ENCODE measurements at places on chromosomes 5 and 9.

DNA sequence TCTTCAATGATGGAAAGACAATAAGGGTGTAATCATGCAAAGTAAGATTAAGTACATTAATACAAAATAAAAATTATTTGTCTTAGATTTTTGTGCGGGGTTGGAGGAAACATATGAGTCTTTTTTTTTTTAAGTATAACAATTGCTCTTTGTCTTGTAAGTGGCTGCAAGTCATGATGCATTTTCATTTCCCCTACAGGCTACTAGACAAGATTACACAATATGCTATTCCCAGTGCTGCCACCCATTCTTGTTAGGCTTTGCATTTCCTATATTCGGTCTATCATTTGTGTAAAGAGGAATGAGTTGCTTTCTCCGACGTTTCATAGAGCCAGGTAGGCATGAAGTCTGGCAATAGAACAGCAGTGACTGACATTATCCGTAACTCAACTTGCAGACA, 294.2 kb upstream of the CYLC2 start:
- no peak for DNase-seq

DNA sequence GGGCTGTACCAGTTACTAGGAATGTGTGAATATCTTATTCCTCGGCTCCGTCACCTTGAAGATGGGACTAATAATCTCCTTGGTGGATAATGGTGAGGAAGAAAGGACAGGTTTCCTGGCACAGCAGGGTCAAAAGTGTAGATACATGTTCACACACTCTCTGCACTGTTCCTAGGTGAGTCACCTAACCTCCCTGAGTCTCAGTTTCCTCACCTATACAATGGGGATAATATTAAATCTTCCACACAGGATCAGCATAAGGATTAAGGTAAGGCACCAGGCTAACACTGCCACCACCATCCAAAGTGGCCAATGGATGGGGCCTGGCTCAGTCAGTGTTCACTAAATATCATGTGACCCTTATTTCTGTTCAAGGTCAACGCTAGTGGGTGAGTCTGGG, 66.9 kb downstream of the PSMB7 start:
- no peak for DNase-seq

GRCh38 chr9:4011054-4011453, 288.8 kb downstream of the GLIS3 start:
- DNase-seq: no peak

DNA sequence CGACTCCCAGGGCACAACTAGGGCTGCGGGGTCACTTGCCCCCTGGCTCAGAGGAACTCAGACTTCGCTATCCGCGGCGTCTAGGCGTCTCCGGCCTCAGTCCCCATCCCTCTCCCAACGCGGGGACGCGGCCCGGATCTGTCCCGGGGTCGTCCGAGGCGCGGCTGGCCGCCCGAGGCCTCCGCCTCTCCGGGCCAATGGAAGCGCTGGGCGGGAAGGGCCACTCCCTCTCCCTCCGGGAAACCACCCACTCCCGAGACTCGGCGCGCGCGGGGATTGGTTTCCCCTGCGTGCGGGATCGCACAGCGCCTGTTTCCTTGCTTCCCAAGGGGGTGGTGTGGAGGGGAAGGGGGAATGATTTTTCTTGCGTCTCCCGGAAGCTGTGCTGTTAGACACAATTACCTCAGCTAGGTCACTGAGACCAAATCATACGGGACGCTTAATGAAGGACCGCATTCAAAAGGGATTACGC, 38.3 kb downstream of the NR2F1 start:
- no peak for DNase-seq

- DNase-seq: no peak
These were observed 1151.8 kb downstream of the CDH12 start for GRCh38 chr5:21701317-21701716.

GRCh38 chr5:98514215-98514614, 259.2 kb upstream of the RGMB start:
- DNase-seq: no peak

GRCh38 chr9:134317790-134318414, 8.4 kb upstream of the RXRA start:
- no peak for DNase-seq

GRCh38 chr5:39698838-39699560, 274.2 kb upstream of the DAB2 start:
- DNase-seq: no peak

GRCh38 chr5:150660108-150660831, 781 bp upstream of the MYOZ3 start:
- no peak for DNase-seq

GRCh38 chr9:20356403-20357036, 265.8 kb downstream of the MLLT3 start:
- peak; percentile 71 for DNase-seq

DNA sequence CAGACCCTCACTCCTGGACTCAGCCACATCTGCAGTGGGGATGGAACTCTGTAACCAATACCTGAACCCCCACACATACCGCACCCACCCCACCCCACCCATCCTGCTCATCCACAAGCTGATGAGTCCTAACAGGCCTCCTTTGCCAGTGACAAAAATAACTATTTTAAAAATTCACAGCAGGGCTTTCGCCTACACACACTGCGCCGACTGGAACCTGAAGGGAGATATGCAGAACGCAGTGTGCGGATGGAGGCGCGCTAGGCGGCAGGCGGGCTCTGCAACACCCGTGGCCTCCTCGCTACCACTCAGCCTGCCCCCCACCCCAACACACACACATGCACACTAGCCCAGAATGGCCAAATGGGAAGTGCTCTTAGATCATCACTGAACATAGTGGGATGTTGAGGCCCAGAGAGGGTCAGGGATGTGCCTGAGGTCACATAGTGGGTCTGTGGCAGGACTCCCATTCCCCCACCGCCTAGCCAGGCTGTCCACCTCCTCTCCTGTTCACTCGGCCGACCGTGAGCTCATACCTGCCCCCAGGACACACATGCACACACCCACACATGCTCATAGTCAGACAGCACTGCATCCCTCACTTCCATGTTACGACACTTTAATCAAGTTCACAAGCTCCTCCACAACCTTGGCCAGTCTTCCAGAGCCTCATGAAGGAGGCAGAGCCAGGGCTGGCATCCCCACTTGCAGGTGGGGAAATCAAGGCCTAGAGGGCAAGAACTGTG, 6.3 kb upstream of the CAMK2A start:
- DNase-seq: no peak

DNA sequence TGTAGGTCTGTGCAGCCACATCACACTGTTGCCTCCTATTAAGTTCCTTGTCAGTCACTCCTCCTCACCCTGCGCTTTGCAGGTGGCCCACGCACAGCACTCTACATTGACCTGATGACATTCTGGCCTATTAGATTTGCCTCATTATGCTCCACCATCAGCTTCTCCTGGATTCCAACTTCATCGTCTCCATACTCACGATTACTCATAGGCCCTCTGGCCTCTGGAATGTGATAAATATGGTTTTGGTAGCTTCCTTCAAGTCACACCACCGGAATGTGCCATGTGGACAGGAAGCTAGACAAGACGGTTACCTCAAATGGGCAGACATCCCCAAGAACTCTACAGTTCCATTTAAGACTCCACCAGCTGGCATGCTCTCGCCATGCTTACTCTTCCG, 158.0 kb upstream of the LHFPL2 start:
- no peak for DNase-seq

GRCh38 chr5:150595466-150596031, 44.9 kb upstream of the SYNPO start:
- DNase-seq: peak; percentile 89

GRCh38 chr5:38078161-38078560, 180.2 kb upstream of the EGFLAM start:
- DNase-seq: no peak

DNA sequence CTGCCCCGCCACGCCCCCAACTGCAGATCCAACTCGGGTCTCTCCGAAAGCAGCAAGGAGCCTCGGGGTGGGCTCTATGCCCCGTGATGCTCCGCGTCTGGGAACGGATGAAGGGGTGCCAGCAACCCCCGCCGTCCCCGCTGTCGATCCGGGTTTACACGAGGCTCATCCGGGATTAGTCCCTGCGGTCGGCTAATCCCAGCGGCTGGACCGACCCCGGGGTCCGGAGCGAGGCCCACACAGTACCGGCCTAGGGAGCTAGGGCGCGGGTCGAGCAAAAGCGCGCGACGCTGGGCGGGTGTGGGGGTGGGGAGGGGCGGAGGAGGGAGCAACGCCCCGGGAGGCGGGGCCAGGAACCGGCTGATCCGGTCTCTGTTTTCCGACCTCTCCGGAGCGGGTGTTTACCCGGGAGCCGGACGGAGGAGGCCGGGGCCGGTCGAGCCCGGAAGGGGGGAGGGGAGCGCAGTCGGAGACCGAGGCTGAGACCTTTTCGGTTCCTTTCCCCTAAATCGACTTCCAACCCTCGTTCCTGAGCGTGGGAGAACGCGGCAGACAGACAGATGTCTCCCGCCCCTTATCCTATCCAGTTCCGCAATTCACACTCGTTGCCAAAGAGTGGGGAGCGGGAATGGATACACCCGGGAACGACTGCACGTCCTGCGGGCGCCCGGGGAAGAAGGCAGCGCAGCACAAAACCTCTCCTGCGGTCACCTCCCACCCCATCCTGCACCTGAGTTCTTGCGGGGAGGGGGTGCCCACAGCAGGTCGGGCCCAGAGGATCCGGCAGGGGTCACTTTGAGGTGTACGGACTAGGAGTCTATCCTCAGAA, 28.6 kb downstream of the PCDH1 start:
- DNase-seq: peak; percentile 47

DNA sequence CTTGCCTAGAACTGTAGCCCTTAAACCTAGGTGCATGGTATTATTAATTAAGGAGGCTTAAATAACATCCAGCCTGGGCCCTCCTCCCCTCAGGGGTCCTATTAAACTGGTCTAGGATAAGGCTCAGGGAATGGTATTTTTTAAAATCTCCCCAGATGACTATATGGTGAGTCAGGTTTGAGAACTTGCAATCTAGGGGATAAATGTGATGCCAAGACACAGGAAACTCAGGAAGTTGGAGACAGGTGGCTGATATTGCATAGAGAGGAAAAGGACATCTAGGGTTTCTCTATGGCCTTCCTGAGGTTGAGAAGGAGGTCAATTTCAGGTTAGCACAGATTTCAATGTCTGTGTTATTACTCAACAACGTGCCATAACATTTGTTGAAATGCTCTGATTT, 581.0 kb downstream of the TLE1 start:
- DNase-seq: no peak

GRCh38 chr5:124104344-124104743, 592.4 kb downstream of the CSNK1G3 start:
- DNase-seq: no peak

- no peak for DNase-seq
These were observed 13.0 kb downstream of the LARP1 start for GRCh38 chr5:154768207-154768606.

DNA sequence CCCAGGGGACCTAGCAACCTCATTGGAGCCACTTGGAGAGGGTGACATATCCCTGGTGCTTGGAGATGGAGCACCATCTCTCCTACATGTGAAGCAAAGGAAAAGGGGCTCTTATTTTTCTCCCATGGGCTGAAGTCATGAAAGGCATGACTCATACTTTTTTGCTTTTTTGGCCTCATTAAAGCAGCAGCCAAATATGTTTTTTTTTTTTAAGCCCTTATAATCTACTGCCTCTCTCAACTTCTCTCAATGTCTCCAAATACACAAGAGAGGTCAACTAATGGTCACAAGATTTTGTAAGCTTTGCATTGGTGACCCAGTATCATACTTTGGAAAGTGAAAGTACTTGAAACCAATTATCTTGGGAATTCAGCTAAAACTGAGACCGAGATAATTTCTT, 1.6 kb upstream of the CFAP90 start:
- DNase-seq: no peak

GRCh38 chr5:14204011-14204670, 61.0 kb downstream of the TRIO start:
- DNase-seq: no peak

DNA sequence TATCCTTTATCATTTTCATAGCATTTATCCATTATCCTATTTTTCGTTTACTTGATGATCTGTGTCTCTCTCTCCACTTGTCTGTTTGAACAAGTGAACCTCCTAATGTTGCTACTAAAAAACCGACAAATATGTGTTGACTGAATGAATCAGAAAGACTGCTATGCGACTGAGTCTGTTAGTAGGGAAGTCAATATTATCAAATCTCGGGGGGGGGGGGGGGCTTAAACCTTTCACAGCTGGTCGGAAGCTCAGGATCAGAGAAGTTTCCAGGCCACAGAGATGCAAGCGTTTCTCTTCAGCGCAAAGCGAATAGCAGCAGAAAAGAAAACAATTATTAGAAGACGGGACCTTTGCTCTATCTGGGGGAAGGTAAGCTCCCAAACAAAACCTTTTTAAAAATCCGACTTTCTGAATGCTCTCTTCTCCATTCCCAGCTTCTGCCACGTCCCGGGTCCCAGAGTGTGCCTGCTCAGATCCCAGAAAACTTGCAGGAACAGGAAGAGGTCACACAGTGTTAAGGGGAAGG, 412 bp downstream of the RIOK2 start:
- no peak for DNase-seq

- DNase-seq: peak; percentile 17
These were observed 25.7 kb downstream of the PDGFRB start for GRCh38 chr5:150129813-150130492.

DNA sequence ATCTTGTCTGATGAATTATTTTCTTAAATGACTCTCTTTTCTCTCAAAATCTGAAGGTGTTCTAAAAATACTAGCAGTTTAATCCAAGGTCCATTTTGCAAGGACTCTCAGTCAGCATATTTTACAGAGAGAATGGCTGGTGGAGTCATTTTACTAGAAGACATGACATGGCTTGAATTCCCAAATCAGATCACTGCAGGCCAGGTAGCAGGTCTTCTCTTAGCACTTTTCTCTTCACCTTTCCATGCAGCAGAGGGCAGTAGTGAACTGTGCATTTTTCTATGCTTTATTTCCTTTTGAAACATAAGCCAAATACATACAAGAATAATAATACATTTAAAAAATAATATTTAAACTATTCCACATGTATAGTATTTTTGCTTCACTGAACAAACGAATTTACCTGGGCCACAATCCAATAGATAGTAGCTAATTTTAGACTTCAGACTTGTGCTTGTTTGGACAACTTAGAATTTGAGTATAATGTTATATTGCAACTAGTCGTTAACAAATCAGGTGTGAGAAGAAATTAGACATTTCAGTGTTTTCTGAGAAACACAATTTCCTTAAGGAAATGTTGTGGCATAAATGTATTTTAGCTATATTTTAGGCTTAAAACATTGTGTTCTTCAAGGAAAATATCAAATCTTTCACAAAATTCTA, 289.4 kb upstream of the DAB2 start:
- peak; percentile 19 for DNase-seq
